ENCODE measurements at places on chromosomes 11 and 22. TPM values are rescaled to one million over a fixed set of nuclear protein-coding genes. Genes with fewer than 3 reads are reported as not detected.

Gene MRGPRX1
- total RNA-seq = not detected

Gene C11orf52
- 3.3 TPM for total RNA-seq

Gene MUC6
- total RNA-seq = not detected

GRCh38 chr11:123566852-123567251 lies 87.6 kb downstream of the SCN3B start:
- no peak overlapping the region for H3K4me3 ChIP-seq
- no peak overlapping the region for H3K27ac ChIP-seq
- DNase-seq = no peak
- no peaks in the 10 kb centered on the region for H3K36me3 ChIP-seq
- H3K4me1 ChIP-seq = peaks cover 4% of the 10 kb centered on the region

DNA sequence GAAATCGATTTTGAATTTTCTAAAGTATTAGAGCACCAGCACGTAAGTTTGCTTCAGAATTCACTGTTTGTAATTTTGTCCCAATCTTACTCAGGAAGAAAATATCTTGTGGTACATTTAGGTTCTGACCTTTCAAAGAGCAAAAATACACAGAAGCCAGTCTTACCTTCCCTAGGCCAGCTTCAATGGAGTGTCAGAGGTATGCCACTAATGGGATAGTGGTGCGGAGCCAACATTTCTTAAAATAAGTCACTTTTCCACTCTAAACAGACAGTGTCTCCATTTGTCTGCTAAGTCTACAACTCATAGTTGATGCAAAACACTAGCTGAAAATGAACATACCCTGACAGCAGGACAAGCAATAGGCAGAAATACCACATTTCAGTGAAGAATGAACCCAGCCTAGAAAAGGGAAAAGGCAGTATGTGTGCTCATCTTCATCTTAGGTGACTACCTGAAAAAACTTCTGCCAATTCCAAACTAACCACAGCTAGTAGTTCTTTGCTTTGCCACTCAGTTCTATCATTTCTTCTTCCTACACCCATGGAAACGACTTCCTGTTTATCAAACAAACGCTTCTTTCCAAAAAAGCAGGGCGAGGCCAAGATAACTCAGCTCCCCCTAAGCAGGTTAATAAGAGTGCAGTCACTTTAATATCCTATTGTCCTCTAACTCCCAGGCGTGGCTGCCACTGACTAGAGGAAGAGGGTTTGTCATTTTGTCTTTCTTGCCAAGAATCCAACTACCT lies 94.0 kb upstream of the APOA1 start:
- no peak overlapping the region for H3K4me3 ChIP-seq
- H3K36me3 ChIP-seq = no peaks in the 10 kb centered on the region
- peak overlapping the region; percentile 62 for H3K27ac ChIP-seq
- peaks cover 44% of the 10 kb centered on the region for H3K4me1 ChIP-seq
- DNase-seq = no peak

GRCh38 chr11:86497310-86497709 lies 122.6 kb downstream of the CCDC81 start:
- no peaks in the 10 kb centered on the region for H3K4me1 ChIP-seq
- peaks cover 15% of the 10 kb centered on the region for H3K36me3 ChIP-seq
- H3K27ac ChIP-seq = no peak overlapping the region
- no peaks in the 10 kb centered on the region for H3K27me3 ChIP-seq

- H3K27me3 ChIP-seq = no peaks in the 10 kb centered on the region
- H3K27ac ChIP-seq = no peak overlapping the region
- no peak overlapping the region for H3K4me3 ChIP-seq
- no peak for DNase-seq
- H3K36me3 ChIP-seq = peaks cover 51% of the 10 kb centered on the region
- H3K4me1 ChIP-seq = peaks cover 9% of the 10 kb centered on the region
Observed at GRCh38 chr11:12882670-12883069, 126.4 kb upstream of the RASSF10 start.

Measured in esophagus muscularis mucosa (tissue), 4 donors.